DMS79 (cell line): ENCODE measurements at places on chromosomes 2 and 18.

DNA sequence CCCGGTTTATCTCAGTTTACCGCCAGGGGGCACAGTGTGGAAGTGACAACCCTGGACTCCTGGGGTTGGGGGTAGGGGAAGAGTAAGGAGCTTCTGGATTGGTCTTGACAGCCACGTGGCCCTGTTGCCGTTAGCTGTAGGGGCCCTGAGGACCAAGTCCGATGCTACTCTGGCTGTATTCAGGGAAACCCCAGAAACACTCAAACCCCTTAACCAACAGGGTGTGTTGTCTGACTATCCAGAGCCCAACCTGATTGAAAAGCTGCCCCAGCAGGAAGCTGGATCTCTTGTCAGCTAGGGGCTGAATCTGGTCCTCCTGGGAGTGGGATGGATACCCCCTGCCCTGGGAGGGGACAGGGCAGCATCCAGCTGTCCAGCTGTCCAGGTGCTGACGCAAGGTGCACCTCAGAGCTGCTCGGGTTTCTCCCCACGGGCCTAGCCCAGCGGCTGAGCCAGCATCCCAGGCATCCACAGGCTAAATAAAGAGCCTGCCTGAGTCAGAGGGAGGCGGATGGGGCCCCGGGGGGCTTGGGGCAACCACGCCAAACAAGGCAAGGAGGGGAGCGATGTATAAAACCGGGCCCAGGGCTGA, 3.1 kb upstream of the GMPPA start:
- no peak for DNase-seq

- no peak for DNase-seq
These were observed 17.4 kb downstream of the SEMA4F start for GRCh38 chr2:74671479-74671878.

DNA sequence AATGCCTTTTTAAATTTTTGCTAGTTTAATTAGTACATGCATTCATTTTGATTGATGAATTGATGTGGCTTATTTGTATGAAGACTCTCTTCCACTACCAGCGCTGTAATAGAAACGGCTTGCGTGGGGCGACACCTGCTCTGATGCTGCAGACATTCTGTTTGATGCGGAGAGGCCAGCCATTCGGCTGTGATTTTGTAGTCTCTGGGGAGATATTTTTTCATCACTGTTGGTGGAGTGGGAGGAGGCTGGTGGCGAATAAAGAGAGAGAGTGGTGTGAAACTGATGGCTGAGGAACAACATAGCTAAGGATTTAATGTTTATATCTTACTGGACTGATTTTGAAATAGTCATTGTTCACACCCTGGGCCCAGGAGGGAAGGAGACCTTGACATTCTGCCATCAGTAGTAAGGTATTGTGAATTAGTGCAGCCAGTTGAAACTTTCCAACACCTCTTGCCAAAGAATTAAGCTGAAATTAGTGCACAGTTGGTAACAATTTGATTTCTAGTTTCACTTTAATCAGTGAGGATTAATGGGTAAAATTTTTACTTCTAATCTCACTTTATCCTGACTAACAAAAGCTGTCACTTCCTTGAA, 224.1 kb downstream of the MTX2 start:
- DNase-seq = no peak

GRCh38 chr2:11745613-11746375, 638 bp upstream of the LPIN1 start:
- no peak for DNase-seq

DNA sequence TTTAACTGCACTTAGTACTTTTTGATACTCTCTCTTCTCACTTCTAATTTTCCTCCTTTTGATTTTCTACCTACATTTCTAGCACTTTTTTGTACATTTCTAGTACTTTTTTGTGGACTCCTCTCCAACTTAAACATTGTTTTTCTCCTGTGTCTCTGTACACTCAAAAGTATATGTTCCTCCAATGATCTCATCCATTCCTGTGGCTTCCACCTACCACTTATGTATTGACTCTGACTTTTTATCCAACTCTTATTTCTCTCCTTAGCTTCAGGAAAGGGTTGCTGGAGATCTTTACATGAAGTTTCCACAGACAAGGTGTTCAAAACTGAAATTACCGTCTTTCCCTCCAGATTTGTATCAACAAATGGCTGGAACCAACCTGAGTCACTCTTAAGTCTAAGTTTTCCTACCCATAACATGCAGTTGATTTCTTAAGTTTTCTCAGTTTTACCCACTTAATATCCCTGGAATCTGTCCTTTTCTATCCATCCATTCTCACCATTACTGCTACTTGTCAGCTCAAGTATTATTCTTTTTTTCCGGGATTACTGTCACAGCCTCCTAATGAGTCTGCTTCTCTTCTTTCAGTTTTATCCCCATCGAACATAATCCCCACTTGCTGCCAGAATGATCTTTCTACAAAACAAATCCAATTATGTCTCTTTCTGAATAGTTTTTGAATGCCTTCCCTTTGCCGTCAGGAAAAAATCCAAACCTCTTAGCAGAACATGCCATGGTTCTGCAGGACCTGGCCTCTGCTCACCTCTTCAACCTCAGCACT, 22.6 kb upstream of the PELI1 start:
- no peak for DNase-seq

DNA sequence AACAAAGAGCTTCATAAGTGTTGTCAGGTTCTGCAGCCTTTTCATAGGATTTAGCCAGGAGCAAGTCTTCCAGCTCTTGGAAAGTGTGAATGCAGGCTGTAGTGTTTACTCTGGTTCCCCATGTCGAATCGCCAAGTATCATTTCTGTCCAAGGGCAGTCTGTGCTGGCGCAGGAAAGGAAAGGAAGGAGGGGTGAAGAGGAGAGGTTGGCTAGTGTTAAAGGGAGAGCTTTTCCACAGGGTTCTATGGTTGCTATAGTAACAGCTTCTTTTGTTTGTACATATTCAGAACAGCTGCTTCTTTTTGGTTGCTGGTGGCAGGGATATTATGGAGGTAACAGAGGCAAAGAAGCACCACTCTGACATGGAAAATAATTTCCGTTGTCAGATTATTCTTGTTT, 69.9 kb downstream of the KCNH7 start:
- peak; percentile 97 for DNase-seq

DNA sequence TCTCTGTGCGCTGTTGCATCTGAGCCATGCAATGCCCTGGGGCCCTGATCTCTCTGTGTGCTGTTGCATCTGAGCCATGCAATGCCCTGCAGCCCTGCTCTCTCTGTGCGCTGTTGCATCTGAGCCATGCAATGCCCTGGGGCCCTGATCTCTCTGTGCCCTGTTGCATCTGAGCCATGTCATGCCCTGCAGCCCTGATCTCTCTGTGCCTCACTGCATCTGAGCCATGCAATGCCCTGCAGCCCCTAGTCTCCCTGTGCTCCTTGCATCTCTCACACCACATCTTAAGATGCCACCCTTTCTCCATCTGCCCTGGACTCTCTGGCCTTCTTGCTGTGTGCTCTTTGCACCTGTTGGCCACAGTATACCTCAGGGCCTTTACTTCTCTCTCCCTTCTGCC, 56.2 kb downstream of the SOX11 start:
- no peak for DNase-seq

DNA sequence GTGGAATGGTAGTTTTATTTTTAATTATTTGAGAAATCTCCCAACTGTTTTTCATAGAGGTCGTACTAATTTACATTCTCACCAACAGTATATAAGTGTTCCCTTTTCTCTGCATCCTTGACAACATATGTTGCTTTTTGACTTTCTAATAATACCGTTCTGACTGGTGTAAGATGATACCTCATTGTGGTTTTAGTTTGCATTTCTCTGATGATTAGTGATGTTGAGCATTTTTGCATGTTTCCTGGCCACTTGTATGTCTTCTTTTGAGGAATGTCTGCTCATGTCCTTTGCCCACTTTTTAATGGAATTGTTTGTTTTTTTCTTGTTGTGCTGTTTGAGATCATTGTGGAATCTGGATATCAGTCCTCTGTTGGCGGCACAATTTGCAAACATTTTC, 242.5 kb downstream of the ZNF521 start:
- no peak for DNase-seq

GRCh38 chr2:121099329-121100290, 185.4 kb downstream of the TFCP2L1 start:
- no peak for DNase-seq

DNA sequence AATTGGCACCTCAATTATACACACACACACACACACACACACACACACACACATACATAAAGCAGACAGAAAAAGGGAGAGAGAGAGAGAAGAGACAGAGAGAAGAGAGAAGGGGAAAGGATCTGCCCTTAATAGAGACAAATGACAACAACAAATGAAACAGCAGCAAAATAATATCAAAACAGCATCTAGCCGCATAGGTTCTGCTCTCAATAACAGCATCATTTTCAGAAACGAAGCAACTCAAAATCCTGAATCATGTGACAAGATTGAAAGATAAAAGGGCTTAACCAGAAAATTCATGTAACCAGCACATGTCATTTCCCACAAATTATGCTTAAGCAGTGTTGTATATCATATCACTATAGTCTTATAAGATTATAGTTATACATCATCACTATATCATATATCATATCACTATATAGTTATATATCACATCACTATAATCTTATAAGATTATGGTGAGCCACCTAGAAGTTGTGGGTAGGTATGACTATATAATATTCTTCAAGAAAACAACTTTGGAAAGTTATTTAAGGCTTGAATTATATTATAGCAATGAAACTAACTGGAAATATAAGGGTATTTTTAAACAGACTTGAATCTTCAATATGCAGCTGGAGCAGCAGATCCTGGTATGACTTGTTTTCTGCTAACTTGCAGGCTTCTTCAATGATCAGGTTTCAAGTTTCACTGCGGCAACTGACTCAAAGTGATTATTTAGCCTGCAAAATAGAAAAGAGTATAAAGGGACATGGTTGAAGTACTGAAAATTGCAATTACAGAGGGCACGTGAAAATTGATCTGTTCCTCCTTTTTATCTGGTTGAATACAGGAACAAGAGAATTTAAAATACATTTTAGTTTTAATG, 16.1 kb upstream of the VPS54 start:
- DNase-seq = no peak

- no peak for DNase-seq
These were observed 155.4 kb downstream of the GALR1 start for GRCh38 chr18:77405096-77405495.

GRCh38 chr2:158187908-158188307, 86.2 kb downstream of the UPP2 start:
- DNase-seq = no peak

DNA sequence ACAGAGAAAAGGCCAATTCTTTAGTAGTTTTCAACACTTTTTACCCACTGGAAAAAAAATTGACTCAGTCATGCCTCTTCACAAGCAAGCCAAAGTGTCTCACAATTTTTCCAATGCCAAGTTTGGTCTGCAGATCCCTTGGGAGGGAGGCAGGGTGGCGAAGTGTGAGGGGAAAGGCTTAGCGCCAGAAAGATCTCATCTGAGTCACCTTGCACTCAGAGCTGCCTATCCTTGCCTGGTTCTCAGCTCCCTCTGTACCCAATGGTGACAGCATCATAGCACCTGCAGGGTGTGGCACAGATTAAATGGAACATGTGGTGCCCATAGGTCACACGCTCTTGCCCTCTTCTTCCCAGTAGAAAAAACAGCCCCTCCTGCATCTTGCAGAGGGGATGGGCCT, 55.2 kb upstream of the GYPC start:
- DNase-seq = no peak

- no peak for DNase-seq
These were observed 136.5 kb downstream of the TXNL1 start for GRCh38 chr18:56501896-56502295.

- DNase-seq = no peak
These were observed 142.0 kb downstream of the RTP5 start for GRCh38 chr2:242011516-242011915.

DNA sequence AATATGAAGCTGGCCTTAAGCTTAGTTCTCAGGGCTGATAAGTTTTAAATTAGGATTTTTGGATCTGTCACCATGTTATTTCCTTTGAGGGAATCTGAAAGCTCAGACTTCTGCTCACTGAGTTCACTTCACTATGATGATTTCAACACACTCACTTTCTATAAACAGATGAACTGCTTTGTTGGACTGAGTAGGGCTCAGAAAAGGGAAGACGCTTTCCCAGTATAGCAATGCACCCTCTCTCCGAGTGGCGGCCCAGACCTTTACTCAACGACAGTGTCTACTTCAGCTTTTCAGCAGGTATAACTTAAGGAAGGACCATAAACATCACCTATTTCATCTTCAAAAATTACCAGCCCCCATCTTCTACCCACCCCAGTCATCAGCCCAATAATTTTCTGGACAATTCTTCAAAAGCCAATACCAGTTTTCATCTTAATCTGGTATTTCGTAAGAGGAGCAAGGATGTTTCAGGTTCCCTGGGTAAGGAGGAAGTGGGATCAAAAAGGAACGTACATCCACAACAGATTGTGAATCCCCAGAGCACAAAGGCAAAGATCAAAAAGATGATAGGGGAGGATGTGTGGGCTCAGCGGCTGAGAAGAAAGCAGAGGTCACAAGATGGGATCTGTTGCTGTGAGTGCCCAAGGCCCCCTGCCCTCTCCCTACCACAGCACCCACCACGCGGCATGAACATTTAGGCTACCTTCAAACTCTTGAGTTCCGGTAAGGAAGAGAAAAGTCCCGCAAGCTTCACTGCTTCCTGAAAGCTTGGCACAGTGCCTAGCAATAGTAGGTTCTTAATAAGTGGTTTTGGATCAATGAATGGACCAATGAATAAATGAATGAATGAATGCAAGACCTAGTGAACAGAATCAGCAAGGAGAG, 41.9 kb downstream of the LPIN2 start:
- DNase-seq = no peak

DNA sequence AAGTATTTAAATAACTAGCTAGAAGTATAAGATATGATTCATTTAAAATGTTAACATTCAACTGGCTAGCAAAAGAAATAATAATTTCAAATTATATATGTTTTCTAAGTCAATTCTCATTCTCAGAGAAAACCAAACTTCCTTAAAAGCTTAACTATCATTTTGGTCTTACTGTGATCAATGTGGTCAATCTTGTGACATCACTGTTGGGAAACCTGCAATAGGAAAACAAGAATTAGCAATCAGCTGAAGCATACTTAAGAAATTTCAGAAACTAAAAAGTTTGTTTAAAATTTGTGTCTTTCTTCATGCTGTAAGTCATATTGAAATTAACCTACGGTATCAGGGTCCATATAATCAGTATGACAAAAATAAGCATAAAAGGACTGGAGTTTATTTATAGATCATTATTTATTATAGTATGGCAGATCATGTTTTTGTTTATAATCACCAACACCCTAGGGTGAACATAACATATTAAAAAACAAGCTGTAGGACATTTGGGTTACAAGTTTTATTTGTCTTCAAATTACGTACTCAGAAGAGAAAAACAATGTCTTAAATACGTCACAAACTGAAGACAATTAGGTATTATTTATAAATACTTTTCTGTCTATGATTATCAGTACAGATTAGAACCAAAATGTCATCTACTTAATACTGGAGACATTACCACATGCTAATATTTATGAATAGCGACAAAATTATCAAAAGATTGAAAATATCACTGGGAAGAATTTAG, 60.5 kb downstream of the BAZ2B start:
- no peak for DNase-seq

- no peak for DNase-seq
These were observed 52.1 kb downstream of the ABCG8 start for GRCh38 chr2:43890855-43891254.
